ENCODE measurements at places on chromosomes 7 and 10.
A peak's percentile ranks its signal among the peaks of the same experiment; 100 is the strongest.

DNA sequence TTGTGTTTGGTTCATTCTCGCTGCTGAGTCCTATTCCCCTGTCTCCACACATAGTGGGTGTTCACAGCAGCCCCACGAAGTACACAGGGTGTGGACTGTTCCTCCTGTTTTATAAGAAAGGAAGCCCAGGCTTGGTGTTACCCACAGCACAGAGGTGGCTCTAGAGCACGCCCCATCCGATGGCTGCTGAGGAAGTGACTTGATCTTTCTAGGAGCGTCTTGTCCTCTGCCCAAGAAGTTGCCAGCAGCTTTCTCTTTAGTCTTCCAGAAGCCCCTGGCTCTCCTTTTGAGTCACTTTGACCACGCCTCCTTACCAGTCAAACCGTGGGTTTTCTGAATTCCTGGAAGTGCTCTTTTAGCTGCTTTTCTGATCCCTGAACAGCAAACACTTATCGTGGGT, 94.0 kb downstream of the GRK5 start:
- DNase-seq: no peak

- DNase-seq: no peak
Observed at GRCh38 chr10:35636956-35637355, 5.1 kb downstream of the FZD8 start.

- no peak for DNase-seq
Observed at GRCh38 chr7:2201128-2201527, 31.6 kb downstream of the MAD1L1 start.

GRCh38 chr7:140159497-140159896, 17.3 kb downstream of the KDM7A start:
- no peak for DNase-seq

DNA sequence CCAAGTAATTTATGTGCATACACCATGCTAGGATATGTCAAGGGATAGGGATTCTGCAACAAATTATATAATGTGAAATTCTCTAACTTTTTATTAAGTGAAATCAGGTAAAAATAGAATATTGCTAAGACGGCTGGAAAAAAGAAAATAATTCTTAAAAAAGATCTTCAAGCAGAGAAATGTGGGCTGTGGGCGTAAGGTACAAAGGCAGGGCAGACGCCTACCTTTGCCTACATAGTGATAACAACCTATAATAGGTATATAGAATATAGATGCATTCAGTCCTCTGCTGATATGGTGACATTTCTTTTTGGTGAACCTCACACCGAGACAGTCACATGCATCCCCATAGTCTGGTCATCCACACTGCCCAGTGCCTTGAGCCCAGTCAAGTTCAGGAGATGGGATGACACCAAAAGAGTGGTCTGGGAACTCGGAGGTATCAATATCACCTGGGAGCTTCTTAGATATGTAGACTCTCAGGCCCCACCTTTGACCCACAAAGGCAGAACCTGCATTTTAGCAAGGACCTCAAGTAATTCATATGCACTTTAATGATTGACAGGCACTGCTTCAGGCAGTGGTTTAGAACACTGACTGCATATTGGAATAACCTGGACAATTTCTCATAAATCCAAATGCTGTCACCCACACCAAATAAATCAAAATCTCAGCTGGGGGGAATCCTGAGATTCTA, 57.5 kb upstream of the ARL4A start:
- no peak for DNase-seq

DNA sequence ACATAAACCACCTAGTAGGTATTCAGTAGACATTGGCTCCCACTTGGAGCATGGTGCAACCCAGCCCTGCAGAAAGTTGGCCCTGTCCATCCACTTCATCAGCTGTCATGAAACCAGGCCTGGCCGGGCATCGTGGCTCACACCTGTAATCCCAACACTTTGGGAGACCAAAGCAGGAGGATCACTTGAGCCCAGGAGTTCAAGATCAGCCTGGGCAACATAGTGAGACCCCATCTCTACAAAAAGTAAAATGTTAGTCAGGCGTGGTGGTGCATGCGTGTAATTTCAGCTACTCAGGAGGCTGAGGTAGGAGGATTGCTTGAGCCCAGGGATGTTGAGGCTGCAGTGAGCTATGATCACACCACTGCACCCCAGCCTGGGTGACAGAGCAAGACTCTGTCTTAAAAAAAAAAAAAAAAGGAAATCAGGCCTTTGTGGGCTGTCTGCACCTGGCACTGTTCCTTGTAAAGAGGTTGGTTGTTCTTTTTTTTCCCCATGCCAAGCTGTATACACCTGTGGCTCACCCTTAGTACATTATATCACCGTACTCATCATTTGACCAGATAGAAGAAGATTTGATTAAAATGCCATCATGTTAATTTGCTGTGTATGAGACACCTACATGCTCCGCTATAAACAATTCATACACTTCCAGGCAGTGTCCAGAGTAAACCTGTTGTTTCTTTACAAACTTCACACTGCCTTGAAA, 45.4 kb upstream of the GRID1 start:
- no peak for DNase-seq

- no peak for DNase-seq
Observed at GRCh38 chr7:85322252-85322651, 135.4 kb upstream of the SEMA3D start.

DNA sequence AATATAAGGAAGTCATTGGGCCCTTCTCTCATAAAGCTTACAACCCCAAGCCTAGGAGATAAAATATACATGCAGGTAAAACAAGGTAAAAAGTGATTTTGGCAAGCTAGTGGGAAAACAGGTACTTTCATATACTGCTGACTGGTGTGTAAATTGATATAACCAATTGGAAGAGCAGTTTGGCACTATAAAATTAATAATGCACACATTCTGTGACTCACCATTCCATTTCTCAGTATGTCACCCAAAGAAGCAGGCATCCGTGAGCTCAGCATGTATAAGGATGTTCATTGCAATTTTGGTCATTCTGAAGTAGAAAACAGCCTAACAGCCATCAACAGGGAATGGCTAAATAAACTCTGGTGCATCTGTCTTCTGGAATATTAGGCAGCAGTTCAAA, 2.9 kb downstream of the MACROH2A2 start:
- DNase-seq: no peak

GRCh38 chr10:79383974-79384606, 36.8 kb downstream of the PPIF start:
- no peak for DNase-seq

DNA sequence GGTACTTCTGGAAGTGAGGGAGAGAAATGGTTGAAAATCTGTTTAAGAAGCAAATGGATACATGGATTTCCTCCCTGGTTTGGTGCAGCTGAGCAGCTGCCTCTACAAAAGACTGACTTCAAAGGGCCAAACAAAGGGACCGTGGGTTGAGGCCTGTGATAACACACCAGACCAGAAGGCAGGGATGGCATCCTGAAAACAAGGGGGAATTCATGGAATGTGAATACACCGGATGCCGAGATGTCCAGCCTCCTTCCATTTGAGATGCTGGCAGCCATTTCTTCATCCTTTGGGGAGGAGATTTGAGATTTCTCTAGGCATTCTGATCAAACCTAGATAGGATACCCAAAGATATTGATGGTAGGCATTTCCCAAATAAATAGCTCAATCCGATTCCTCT, 36.9 kb downstream of the TAF3 start:
- no peak for DNase-seq

DNA sequence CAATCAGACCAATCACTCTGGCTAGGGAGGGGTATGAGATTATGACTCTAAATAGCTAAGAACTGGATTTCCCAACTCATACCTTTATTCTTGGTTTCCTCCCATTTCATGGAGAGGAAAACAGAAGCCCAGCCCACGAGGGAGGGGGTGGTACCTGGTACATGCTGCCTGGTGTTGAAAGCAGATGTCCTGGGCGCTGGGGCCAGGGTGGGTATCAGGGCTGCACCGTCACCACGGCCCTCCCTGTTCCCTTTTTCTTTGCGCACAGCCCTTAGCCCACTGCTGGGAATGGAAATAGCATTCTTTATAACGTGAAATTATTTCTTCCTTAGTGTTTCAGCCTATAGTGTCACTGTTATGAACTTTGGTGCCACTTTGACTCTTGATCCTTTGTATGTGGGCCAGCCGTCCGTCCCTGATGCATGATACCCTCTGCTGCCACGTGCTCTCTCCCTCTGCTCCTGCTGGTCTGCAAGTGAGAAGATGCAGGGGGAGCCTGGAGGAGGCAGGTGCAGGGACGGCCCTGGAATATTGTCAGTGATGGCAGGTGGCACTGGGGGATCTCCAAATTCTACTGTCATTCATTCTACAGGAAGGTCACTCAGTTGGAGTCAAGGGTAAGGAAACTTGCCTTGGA, 158.5 kb downstream of the CDH23 start:
- DNase-seq: no peak

DNA sequence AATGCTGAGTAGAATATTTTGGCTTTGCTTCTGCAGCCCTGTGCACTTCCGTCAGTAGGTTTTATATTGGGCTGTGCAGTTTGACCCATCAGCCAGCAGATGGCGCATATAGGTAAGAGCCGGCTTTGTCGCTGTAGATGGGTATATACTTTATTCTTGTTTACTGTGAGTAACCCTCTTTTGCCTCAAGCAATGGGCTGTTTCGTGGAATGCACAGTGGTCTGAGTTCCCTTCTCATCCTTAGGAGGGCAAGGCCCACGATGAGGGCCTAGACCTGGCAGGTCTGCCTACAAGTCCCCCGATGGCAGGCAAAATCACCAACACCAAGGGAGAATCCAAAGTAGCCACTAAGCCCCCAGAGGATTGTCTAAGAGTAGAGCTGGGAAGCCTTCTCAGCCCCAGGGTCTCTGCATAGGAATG, 1002.9 kb upstream of the KCND2 start:
- DNase-seq: peak; percentile 78

DNA sequence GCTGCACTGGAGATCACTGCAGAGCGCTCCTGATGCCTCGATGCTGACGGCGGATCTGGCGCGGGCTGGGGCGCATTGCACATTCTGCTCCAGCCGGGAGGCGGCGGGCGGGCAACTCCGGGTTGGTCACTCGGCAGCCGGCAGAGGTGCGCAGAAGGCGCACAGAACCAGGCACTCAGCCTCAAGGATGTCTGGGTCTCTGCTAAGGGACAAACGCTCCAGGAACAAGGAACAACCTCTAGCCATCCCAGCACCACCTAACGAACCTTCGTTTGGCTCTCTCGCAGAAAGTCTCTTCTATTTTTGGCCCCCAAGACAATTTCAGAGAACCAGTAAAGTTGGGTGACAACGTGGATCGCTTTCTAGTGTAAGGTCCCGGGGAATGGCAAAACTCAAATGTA, 254.6 kb downstream of the OTUD1 start:
- DNase-seq: no peak

DNA sequence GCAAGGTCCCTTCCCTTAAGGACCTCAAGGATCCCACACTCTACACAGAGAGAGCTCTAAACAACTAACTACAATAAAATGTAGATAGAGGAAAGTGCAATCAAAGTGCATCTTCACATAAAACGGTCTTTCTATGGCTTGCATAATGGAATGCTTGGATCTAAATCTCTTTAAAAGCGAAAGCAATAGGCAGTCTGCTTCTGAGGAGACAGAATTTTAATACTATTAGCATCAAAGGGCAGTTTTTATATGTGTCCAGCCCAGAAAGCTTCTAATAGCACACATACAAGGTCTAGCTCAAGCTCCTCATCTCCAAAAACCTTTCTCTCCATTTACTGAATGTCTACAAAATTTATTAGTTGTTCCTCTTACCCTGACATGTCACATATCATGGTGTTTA, 101.5 kb upstream of the C1GALT1 start:
- no peak for DNase-seq

GRCh38 chr10:23457632-23458417, 18.9 kb downstream of the OTUD1 start:
- DNase-seq: no peak

- no peak for DNase-seq
Observed at GRCh38 chr10:14327527-14327926, 3.2 kb downstream of the FRMD4A start.

GRCh38 chr7:13276977-13277376, 589.5 kb downstream of the ARL4A start:
- DNase-seq: no peak

DNA sequence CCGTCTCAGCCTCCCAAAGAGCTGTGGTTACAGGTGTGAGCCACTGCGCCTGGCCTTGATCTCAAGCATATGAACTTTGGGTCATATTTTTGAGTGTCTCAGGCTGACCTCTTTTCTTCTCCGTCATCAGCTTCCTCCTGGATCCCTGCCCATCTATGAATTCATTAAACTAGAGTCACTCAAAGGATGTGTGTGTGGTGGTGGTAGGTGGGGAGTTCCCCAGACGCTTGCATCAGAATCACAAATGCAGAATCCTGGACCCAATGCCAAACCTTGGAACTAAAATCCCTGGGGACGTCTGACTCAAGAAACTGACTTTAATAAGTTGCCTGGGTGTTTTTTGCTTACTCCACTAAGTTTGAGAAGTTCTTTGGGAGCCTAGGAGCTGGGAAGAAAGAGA, 6.7 kb upstream of the CREB5 start:
- DNase-seq: no peak

DNA sequence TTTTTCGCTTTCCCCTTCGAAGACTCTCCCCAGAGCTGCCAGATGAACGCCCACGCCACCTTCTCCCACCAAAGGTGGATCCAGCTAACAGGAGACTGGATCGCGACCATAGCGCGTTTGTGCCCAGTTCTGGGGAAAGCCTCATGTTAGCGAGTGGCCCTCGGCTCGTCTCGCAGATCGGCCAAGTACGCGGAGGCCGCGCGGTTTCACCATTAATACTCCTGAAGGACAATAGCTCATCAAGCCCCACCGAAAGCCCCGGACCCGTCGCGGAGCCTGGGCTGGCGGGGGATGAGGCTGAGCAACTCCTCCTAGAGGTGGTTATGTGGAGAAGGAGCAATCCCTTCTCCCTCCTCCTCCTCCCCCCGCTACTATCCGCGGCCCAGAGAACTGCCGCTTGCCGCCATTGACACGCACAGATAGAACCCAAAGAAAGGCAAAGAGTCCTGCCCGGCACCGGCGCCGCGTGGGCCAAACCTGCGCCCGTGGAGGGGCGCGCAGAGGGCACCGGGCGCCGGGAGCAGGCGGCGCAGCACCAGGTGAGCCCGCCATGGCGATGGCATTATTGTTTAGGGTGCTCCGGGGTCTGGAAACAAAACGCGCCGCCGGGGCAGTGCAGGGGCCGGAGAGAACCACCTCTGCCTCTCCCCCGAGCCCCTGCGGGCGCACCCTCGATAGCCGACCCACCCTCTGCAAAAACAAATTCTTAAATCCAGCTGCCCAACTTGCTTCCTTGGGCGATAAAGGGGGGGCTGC, at the start of gene MACROH2A2:
TSS of gene MACROH2A2 (plus strand) at position 385 of the 756 bp plus-strand sequence. CDS start 22,813 bp downstream, outside the sequence.
- DNase-seq: peak; percentile 65

- DNase-seq: no peak
Observed at GRCh38 chr7:47407821-47408674, 173.9 kb downstream of the TNS3 start.

DNA sequence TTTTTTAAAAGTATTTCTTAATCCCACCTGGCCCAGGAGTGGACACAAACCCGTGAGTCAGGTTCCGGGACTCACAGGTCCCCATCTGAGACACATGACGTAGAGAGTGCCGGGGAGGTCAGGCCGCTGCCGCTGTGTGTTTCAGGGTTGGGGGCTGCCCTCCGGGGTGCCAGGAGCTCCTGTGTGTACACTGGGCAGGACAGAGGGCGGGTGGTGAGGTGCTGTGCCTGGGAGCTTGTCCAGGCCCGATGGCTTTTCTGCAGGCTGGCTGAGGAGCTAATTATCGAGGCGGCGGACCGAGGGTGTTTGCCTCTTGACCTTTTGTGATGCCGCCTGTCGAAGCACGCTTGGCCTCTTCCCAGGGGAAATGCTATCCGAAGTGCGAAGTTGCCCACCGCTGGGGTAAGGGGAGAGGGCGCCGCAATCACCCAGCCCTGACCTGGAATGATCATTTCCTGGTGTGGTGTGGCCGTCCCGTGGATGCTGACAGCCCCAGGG, 42.1 kb downstream of the FOXL3 start:
- DNase-seq: no peak

Measured in NCI-H2081 (cell line).